Stimulated activated CD4-positive, alpha-beta T cell treated with anti-CD3 and anti-CD28 coated beads, Interleukin-2, amount 100 ng/mL, for 4 hours (primary cell): ENCODE measurements at places on chromosomes 16 and 17.

DNA sequence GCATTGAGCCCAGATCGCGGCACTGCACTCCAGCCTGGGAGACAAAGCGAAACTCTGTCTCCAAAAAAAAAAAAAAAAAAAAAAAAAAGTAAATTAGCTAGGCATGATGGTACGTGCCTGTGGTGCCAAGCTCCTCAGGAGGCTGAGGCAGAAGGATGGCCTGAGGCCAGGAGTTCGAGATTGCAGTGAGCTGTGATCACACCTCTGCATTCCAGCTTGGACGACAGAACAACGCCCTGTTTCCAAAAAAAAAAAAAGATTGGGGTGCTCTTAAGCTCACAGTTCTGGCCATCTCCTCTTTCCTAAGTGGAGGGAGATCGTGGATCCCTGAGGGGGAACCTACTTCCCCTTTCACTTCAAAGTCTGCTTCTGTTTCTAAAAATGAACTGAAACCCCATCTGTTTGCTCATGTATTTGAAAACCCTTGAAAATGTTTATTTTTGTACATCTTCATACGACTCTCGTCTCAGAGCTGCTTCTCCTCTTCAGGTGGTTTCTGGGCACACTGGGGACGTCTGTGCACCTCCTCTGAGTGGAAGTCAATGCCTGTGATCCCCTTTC lies 138.8 kb downstream of the PRKCA start:
- DNase-seq = no peak

- no peak for DNase-seq
Observed at GRCh38 chr17:80043963-80044362, 7.5 kb downstream of the CCDC40 start.

DNA sequence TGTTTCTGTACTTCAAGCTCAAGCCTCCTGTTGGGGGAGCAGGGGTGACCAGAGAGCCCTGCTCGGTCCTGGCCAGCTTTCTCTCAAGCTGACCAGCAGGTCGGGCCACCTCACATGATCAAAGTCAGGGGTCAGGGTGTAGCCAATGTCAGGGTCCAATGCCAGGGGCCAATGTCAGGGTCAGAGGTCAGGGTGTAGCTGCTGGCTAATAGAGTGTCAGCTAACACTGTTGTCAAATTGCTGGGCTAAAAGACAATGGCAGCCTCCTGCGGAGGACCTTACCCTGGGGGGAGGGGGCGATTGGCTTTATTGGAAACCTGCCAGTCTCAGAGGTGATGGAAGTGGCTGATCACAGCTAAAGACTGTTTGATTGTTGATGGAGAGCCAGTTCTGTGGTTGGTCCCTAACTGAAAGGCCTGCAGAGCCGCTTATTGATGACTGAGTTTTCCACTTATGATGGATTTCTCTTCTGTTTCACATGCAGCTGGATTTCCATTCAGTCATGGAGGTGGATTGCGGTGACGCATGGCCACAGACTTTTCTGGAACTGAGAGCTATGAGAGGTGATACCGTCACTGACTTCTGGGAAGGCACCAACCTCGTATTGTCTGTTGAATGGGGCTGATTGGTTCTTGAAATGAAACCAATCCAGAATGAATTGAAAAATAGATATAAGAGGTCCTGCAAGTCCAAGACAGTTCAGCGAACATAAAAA lies 97.4 kb upstream of the ZFHX3 start:
- no peak for DNase-seq

DNA sequence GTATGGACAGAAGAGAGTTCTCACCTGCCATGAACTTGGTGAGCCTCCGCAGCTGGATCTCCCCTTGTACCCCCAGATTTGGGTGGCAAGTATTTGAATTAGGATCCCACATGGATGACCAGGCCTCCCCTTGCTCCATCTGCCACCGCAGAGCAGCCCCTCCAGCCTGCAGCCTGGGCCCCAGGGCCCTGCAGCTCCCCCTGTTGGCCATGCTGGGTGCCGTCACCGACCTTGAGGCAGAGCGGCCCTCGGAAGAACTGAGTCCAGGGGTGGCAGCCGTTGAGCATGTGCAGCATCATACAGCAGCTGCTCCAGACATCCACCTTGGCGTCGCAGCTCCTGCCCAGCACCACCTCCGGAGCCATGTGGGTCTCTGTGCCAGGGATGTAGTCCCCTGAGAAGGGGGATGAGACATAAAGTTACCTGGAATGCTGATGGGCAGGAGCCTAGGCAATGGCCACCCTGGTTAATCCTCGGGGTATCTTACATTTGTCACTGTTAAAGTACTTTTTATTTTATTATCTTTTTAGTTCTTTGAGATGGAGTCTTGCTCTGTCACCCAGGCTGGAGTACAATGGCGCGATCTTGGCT lies 9.0 kb upstream of the SPATA32 start:
- DNase-seq = no peak

- DNase-seq = no peak
Observed at GRCh38 chr16:68737730-68738629, 888 bp downstream of the CDH1 start.

DNA sequence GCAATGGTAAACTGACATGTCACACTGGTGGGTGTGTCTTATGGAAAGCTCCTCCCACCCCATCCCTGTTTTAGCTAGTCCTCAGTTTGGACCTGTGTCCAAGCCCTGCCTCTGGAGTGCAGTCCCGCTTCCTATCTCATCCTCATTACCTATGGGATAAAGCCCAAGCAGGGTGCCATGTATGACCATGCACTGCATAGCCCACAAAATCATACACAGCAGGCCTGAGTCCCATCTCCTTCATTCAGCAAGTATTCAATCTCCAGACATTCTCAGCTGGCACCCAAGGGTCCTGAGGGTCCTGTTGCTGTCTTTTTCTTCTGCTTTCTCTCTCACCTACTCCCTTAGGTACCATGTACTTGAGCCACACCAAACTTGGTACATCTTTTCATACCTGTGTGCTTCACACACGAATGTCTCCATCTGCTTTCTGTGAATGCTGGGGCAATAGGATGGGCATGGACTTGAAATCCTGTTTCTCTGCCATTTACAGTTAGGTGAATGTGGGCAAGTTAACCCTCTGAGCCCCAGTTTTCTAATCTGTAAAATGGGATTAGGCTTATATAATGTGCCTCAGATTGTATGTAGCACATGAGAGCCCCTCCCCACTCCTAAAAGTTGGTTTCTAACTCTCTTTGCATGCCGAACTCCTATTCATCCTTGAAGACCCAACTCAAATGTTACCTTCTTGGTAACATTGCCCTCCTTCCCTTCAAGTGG lies 28.5 kb downstream of the TNS4 start:
- no peak for DNase-seq

GRCh38 chr17:17111401-17112393 lies 69.4 kb downstream of the MPRIP start:
- DNase-seq = no peak

- DNase-seq = no peak
Observed at GRCh38 chr16:71460236-71460635, 1.8 kb downstream of the ZNF23 start.

GRCh38 chr17:20987511-20987910 lies 55.3 kb downstream of the USP22 start:
- no peak for DNase-seq

GRCh38 chr16:57838161-57838560 lies 35.9 kb upstream of the KIFC3 start:
- no peak for DNase-seq

DNA sequence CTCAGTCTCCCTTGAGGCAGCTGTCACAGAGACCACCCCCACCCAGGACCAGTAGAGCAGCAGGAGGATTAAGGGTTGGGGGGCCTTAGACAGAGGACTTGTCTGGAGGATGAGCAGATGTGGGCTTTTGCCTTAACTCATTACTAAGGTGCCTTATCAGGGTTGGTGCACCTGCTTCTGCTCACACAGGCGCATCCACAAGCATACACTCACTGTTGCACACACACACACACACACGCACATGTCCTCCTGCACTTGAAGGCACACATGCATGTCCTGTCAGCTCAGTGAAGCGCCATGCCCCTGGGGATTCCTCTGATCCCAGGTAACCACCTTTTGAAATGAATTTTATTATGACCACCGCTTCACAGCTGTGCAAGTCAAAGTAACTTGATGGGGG lies 1.2 kb downstream of the GFAP start:
- DNase-seq = no peak

DNA sequence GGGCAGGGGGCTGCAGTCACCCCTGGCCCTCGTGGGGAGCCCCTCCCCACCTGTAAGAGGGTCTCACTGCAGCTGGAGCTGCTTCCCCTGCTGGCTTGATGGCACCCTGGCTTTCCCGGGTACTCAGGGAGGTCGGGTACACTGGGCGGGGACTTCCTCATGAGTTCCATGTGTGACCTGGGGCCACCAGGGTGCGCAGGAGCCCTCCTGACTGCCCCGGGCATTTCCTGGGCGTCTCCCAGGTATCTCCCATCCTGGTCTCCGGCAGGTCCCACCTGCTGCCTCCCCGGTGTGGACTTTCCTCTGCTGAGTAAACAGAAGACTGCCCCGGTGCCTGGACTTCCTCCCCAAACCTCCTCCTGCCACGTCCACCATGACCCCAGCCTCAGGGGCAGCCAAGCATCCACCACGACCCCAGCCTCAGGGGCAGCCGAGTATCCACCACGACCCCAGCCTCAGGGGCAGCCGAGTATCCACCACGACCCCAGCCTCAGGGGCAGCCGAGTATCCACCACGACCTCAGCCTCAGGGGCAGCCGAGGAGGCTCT lies 40.9 kb downstream of the CBFA2T3 start:
- DNase-seq = no peak

GRCh38 chr17:43044024-43044423 lies 19.0 kb downstream of the RND2 start:
- no peak for DNase-seq

GRCh38 chr16:51658531-51658930 lies 507.5 kb upstream of the SALL1 start:
- no peak for DNase-seq

GRCh38 chr17:81043725-81044427 lies 8.9 kb downstream of the BAIAP2 start:
- no peak for DNase-seq

DNA sequence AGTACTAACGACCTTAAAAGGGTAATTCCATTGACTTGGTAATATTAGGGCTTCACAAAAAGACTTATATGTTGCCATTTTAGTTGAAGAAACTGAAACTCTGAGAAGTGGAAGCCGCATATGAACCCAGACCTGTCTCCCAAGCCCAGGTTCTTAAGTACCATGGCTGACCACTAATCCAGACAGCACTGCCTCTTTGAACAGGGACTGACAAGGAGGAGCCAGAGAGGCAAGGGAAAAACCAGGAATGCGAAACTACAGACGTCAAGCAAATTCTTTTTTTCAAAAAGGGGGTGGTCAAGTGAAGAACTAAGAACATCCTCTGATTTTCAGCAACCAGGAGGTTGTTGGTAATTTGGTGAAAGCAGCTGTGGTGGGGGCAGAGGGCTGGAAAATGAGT lies 15.2 kb downstream of the CYB5D1 start:
- DNase-seq = no peak

GRCh38 chr16:89560378-89561141 lies at the start of gene RPL13:
TSS of gene RPL13 (plus strand) at chr16:89560682. CDS start at chr16:89560960, 278 bp downstream.
- DNase-seq = peak; percentile 91

DNA sequence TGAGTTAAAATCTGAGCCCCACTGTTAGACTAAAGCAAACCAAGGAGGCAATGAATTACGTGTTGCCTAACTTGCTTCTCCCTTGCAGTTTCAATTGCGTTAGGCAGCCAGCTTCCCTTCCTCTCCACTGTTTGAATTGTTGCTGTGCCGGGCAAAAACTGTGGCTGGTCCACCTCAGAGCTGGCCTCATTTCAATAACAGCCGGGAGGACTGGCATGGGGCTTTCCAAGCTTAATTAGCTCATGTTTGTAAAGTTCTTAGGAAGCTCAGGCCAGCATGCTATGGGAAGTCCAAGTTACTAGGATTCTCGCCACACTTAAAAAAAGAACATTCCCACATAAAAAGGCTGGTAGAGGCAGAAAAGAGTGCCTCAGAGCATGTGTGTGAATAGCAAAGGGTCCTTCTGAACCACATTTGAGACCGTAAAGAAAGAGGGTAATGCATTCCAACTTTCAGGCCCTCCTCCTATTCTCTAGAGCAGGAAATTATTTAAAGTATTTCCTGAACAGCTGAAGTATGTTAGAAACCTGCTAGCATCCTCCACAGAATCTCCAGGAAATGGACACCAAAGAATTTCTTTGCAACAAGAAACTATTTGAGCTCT lies 79.0 kb upstream of the SMURF2 start:
- no peak for DNase-seq

GRCh38 chr17:2867441-2868424 lies 71.5 kb downstream of the RAP1GAP2 start:
- no peak for DNase-seq

DNA sequence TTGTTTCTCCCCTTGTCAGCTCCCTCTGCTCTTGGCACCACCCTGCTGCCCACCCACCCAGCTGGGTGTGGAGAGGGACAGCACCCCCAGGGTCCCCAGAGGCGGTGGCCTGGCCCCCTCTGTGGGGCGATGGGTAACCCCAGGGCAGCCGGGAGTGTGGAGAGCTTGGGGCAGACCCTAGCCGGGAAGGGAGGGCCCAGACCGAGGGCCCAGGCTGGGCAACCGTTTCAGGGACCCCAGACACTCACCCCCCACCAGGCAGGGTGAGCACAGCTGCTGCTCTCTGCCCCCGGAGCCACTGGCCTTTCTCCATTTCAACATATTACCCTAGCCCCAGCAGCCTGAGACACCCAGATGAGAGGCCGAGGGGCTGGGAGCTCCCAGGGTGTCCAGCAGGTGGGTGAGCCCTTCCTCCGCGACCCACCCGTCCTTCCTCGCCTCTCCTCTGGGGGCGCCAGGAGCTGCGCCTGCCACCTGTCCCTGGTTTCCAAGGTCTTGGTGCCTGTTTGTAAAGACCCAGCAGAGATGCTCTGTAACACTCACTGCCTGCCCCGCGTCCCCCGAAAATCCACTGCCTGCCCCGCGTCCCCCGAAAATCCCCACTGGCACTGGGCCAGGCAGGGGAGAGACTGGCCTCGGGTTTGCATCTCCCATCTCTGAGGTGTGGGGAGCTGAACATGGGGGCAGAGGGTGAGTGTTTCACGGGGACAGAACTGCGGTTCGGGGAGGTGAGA lies 45.4 kb downstream of the BAHCC1 start:
- no peak for DNase-seq

DNA sequence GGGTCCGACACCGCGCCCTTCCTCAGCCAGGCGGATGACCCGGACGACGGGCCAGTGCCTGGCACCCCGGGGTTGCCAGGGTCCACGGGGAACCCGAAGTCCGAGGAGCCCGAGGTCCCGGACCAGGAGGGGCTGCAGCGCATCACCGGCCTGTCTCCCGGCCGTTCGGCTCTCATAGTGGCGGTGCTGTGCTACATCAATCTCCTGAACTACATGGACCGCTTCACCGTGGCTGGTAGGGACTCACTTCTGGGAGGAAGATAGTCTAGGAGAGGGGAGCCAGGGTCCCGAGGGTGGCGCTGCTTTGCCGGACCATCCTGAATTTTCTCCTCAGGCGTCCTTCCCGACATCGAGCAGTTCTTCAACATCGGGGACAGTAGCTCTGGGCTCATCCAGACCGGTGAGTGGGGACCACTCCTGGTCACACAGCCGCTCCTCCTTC lies 601 bp downstream of the SPNS1 start:
- DNase-seq = no peak

DNA sequence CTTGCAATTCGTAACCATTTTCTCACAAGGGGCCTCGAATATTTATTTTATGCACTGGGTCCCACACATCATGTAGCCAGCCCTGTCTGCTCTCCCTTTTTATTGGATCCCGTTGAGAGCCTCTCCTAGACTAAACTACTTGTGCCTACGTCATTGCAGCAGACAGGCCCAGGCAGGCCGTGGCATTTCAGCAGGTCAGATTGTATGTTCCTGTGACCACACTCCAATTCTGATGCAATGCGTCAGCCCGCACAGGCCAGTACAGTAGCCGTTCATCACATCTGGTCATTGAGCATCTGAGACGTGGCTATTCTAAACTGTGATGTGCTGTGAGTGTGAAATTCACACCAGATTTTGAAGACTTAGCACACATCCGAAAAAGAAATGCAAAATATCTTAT lies 42.2 kb downstream of the ABAT start:
- no peak for DNase-seq
